ENCODE measurements at places on chromosomes 5 and 9. TPM values are rescaled to one million over a fixed set of nuclear protein-coding genes. Genes with fewer than 3 reads are reported as not detected.

PCDHB15 gene
- total RNA-seq = 9.8 TPM

ARHGEF37 gene
- 1.3 TPM for total RNA-seq

IL3 gene
- not detected for total RNA-seq

PTPDC1 gene
- total RNA-seq = 12.7 TPM
